ENCODE measurements at places on chromosomes 11 and 22.
A peak's percentile ranks its signal among the peaks of the same experiment; 100 is the strongest.

DNA sequence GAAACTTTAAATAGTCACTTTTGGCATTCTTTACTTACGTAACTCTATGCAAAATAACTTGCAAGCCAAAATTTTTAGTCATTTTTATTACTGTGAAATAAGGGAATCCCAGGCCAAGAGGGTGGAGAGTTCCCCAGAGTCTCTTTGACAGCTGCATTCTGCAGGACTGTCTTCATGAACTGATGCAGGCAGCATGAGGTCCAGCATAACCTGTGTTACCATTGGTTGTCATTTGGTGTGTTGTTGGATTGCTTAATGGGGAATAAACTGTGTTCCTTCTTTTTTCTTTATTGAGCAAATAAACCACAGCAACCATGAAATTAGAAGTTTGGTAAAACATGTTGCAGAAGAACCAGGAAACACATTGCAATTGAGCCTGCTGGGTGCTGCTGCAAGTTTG is 24.6 kb downstream of the MMP27 start:
- DNase-seq: no peak

- DNase-seq: no peak
Measured at GRCh38 chr11:81135570-81135969, 1598.1 kb downstream of the FAM181B start.

GRCh38 chr22:18064636-18065035 is 13.2 kb upstream of the PEX26 start:
- no peak for DNase-seq

DNA sequence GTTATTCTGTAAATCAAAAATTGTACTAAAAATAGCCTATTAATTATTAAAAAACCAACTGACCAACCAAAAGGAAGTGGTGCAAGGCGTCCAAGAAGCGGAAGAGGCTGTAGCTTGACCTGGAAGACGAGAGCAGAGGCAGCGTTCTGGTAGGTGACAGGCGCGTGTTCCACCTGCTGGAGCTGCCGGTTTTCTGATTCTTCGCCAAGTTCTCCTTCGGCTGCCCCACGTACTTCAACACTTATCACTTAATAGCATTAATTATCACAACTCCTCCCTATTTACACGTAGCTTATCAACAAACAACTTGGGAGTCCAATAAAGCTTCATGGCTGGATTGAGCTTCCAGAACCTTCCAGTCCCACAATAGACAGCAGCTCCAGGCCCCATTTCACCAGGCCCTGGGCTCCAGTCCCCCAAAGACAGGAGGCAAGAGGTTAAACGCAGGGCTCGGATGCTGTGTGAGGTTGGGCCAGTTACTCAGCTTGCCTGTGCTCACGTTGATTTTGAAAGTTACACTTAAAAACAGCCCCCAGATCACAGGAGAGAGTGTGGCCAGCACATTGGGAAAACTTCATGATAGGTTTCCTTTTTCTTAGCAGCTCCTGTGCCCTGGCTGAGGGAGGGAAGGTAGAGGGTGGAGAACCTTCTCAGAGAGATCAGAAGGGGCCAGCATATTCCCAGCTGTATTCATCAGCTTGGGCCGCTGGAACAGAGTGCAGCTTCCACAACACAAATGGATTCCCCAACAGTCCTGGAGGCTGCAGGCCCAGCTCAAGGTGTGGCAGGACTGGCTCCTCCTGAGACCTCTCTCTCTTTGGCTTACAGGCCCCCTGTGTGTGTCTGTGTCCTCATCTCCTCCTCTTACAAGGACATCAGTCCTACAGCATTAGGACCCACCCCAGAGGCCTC is 54.2 kb upstream of the FGF3 start:
- DNase-seq: no peak

- DNase-seq: no peak
Measured at GRCh38 chr11:1852877-1853276, at the start of gene LSP1. LSP1 (plus strand) TSS chr11:1853084; CDS start chr11:1853145, 61 bp downstream.

GRCh38 chr22:40826984-40827741 is 8.0 kb upstream of the SLC25A17 start:
- no peak for DNase-seq

DNA sequence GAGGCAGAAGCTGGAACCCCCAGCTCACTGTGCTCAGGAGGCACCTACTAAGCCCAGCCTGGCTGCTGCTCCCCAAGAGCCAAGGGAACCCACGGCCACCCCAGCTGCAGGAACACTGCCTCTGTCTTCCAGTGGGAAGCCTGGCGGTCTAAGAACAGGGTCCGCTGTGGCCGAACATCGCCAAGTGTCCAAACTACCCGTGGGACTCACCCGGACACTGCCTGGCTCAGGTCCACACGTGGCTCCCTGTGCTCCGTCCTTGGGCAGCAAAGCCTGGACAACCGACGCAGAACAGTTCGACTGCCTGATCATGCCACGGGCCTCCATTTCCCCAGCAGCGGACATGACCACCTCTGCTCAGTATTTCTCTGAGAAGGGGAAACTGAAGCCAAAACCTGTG is 747.0 kb downstream of the BRD1 start:
- DNase-seq: no peak

DNA sequence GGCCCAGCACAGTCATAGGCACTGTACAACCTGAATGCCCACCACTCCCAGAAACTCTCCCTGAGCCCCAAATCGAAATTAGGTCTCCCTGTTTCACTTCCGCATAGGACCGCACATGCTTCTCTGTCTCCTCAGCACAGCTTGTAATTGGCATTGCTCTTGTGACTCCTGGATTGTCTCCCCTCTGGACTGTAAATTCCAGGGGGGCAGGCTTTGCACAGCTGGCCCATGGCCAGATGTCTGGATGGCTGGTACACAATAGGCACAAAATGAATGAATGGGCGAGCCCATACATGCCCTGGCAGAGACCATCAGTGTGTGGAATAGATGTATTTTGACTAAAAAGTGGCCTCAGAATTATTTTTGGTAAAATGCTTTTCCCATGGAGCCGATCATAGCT is 63.3 kb upstream of the PHF21B start:
- DNase-seq: no peak

- no peak for DNase-seq
Measured at GRCh38 chr11:31872076-31872443, 60.9 kb upstream of the PAX6 start.

DNA sequence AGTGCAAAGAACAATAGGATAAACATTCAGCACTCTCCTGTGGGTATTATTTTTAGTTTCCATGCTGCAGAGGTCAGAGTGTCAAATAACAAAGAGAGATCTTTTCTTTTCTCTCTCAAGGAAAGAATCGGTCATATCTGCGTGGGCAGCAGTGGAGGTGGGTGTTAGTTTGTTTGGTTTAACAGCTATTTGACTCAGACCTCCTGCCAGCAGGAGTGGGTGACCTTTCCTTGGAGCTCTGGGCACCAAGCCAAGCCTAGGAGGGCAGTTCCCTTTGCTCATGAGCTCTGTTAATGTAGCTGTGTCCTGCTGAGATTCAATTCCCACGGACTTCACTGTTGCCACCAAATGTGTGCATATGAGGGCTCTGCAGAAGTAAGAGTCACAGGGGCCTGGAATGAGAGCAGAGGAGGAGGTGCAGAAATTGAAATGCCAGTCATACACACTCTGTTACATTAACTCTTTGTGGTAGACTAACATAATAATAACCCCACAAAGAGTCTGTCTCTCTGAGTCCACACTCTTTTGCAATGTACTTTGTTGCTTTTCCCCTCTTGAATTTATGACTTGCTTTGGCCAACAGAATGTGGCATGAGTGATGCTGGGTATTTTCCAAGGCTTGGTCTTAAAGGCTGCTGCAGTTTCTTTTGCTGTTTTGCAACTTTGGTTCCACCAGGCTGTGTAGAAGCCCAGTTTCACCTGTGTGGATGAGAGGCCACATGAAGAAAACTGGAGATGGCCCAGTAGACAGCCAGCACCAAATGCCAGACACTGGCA is 76.0 kb upstream of the GRK3 start:
- DNase-seq: peak; percentile 81

DNA sequence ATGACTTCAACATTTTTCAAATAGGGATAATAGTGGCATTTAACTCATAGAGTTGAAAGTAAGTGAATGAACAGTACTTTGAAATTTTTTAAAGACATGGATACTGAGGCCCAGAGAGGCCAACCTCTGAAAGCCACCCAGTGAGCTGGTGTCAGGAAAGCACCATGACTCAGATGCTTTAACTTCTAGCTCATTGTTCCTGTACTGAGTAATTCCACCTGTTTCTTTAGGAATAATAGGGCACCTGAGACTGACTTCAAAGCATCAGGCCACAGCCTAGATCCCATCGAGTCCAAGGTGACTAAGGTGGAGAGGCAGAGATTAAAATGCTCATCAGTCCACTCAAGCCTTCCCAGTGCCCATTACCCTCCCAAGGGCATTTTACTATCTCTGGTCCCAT is 491.8 kb upstream of the TENM4 start:
- DNase-seq: no peak

DNA sequence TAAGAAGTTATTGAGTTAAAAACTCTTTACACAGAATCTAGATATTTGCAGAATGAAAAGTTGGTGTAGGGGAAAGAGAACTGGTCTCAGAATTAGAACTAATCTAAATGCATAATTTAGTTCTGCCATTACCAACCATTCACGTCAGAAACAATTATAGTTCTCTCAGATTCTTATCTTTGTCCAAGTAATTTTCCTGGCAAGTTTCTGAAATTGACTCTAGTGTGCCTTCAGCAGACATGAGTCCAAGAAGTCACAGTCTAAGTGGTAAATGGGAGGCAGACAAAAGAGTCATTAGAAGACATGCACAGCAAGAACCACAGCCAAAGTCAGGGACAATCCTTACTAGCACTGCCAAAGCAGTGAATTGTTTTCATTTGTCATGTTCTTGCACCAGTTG is 1870.1 kb downstream of the LRRC4C start:
- DNase-seq: no peak

- DNase-seq: no peak
Measured at GRCh38 chr11:50192743-50193142, 160.1 kb downstream of the OR4C45 start.

- DNase-seq: peak; percentile 4
Measured at GRCh38 chr22:32917577-32918354, 116.3 kb downstream of the TIMP3 start.

DNA sequence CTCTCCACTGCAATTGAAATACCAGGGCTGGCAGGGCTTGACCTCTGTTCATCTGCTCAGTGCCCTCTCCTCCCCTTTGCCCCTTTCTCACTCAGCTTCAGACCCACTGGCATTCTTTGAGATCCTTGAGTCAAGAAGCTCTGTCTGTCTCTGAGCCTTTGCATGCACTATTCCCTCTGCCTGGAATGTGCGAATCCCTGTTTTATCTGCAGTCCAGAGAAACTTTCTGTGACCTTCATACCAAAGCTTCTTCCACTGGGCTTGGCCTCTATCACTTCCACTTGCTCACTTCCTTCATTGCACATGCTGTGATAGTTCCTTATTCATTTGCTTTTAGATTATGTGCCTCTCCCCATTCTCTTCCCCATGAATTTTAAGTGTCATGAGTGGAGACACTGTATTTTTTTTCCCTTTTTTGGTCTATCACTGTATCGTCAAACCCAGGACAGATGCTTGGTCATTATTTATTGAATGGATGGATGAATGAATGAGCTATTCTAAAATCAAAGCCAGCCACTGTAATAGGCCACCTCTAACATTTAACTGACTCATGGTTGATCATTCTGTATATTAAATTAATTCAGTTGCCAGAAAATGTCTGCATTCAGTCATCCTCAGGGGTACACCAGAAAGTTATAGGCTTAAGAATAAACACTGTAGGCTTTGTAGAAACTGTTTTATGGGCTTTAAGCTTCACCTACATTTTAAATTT is 88.7 kb upstream of the TIMP3 start:
- DNase-seq: no peak

GRCh38 chr22:35346596-35347220 is 34.2 kb upstream of the HMOX1 start:
- no peak for DNase-seq

DNA sequence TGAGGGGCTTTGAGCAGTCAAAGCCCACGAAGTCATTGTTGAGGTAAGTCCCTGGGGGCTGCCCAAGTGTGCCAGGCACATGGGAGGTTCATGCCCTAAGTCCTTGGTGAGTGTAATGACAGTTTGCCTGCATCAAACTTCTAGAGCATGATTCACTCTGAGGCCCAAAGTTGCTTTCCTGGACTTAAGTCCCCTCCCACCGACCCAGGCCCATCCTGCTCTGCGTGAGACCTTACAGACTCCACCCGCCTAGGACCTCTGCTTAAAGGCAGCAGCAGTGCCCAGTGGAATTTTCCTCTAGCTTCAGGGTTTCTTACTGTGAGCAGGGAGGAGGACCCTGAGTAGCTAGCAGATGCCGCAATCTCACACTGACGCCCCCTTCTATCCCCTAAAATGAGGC is 5.7 kb upstream of the PVALB start:
- no peak for DNase-seq

GRCh38 chr11:100830978-100831732 is 144.1 kb downstream of the ARHGAP42 start:
- DNase-seq: no peak

DNA sequence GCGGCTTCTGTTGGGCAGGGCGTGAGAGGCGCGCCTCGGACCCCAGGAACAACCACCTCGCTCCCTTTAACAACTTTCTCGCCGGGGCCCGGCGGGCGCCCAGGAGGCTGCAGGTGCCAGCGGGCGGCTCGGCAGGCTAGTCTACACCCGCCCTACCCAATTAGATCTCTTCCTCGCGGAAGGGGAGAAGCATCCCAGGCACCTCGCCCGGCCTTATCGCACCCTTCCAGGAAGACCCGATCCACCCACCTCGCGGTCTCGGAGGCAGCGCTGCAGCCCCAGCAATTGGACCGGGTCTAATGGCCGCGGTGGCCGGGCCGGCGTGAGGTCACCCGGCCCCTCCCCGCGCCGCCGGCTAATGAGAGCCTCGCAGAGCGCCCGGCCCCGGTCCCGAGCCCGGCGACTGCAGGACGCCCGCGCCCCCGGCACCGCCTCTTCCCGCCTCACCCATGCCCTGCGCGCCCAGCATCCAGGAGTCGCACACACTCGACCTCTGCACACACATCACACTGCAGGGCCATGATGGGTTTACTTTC is at the start of gene PLAAT3:
Gene PLAAT3, minus strand, starts transcription at position 298 of the 536 bp plus-strand sequence. CDS start 419 bp downstream, outside the sequence.
- peak; percentile 63 for DNase-seq

DNA sequence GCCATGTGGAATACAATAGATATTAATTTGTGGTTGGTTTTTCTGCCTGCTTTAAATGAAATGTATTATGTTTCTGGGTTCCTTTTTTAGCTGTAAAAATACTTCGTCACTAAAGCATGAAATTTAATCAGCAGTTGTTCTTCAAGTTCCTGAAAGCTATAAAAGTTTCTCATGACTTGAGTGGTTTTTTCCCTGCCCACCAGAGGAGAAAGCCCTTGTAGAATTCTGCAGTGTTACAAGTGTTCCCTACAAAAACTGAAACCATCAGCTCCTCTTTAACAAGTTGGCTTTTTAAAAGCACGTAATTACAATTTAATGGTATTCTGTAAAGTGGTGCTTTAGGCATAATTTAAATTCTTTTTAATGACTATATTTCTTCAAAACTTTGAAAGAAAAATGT is 56.2 kb downstream of the PANX1 start:
- no peak for DNase-seq

Data from NCI-H1092 treated with DMSO at 0.1 percent for 48 hours (cell line).